Cortex of kidney (tissue), 1 donor: ENCODE measurements at places on chromosomes 3 and 15.

DNA sequence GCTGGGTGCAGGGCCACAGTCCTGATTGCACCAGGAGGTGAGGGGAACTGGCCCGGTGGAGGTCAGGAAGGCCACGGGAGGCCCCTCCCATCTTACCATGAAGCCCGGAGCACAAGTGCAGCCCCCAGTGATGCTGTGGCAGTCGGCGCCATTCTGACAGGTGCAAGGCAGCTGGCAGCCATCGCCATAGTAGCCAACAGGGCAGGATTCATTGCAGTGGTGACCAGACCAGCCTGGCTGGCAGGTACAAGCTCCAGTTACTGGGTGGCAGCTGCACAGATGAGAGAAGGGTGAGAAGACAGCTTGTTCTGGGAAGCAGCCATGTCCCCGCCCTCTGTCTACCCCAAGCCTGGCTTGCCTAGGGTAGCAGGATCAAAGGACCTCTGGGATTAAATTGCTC lies 88.2 kb downstream of the RAB11A start:
- no peak for DNase-seq

- DNase-seq: no peak
These were observed 107.8 kb upstream of the BCL6 start for GRCh38 chr3:187852842-187853730.

DNA sequence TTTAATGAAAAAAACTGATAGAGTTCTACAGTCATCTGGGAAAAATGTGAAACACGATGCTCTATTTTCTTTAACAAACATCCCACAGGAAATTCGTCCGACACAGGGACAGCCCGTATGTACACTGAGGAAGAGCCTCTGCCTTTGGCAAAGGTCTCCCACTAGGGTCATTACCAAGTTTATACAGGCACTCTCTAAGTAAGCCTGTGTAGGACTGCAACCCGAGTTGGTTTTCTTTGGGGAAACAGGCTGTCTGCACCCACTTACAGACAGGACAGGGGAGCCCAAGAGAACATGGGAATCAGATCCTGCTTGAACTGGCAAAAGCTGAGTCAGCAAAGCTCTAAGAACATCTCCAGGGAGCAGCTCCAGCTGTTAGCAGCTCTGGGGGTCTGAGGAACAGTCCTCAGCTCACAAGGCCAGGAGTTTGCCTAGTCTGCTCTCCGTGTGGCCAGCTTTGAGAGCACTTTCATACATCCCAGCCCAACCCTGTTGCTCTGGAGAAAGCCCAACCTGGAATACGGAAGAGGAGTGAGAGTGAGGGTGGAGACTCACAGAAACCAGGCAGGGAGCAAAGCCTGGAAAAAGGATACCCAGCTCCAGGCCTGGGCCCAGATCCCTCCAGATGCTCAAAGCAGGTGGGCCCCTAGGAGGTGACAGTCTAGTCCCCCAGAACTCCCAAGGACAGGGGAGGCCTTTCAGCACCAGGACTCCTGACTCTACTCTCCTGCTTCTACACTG lies 1.9 kb downstream of the TBC1D2B start:
- no peak for DNase-seq

DNA sequence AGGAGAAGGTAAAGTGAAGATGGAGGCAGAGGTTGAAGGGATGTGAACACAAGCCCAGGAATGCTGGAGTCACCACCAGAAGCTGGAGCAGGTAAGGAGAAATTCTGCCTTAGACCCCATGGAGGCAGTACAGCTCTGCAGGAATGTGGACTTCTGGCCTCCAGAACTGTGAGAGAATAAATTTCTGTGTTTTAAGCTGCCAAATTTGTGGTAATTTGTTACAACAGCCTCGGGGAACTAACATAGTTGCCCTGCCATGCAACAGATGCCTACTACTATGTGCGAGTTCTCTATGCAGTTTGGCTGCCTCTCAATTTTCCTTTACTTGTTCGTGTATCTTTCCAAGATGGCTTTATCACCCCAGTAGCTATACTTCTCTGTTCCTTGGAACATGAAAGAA lies 394.1 kb downstream of the TUSC7 start:
- no peak for DNase-seq

DNA sequence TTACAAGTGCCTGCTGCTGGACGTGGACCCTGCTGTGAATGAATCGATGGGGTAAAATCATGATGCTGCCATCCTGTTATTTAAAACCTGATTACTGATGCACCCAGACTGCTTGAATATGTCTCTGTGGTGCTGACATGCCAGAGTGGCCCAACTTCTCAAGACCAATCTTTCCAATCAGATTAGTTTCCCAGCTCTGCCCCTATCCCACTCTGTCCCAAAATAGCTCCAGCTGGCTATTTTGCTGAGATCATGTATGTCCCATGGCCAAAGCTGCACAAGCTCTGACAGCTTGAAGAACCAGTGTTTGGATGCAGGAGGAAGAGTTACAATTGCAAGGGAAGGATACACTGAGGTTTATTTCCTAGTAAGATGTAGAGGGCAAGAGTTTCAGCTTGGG lies 153.6 kb downstream of the TMEM108 start:
- no peak for DNase-seq

- DNase-seq: no peak
These were observed 96.1 kb downstream of the IGF2BP2 start for GRCh38 chr3:185728630-185729336.

GRCh38 chr15:58773024-58773423 lies 1.9 kb downstream of the MINDY2 start:
- DNase-seq: no peak

DNA sequence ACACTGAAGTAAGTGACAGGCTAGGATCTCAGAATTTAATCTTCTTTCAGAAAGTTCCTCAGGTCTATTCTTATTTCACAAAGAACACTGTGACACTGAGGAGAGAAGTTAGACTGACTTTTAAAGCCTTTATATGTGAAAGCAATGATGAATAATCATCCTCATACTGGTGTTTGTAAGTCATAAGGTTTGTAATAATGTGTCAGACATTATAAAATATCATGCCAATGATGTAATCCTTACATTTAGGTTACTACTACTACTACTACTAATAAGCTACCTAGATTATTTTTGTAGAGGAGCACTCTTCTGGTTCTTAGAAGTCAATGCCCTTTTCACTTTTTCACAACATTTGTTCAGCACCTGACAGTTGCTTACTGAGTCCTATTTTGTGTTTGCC lies 33.4 kb downstream of the FANCD2OS start:
- DNase-seq: no peak

GRCh38 chr3:142892714-142893113 lies 3.8 kb upstream of the PCOLCE2 start:
- no peak for DNase-seq

DNA sequence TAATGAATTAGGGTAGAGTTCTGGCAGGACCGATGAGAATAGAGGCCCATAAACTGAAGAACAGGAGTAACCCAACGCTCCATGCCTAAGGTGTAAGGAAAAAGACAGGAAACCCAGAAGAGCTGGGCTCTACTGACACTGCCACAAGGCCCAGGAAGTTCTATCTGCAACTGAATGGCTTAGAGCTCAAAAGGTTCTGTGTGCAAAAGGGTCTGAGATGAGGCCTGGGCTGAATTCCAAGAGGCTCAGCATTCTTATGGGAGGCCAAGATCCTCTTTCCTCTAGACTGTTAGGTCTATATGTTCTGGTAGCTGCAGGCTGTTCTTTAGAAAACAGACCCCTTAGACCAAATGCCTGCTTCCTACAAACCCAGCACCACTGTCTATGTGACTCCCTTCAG lies 30.5 kb upstream of the PRSS50 start:
- DNase-seq: no peak

DNA sequence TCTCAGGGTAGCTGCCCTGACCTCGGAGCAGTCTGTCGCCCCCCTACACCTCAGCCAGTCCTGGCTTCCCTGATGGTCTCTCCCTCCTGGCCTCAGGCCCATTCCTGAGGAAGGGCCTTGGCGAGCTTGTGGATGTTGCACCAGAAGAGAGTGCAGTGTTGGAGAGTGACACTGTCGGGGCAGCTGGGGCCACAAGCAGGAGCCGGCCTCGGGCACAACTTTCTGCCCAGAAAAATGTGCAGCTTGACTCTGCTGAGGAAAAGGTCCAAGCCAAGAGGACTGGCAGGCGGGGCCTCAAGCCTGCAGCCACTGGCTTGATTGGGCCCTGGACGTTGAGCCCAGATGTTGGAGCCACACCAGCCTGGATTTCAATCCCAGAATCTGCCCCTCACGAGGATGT lies 12.8 kb downstream of the HEMK1 start:
- no peak for DNase-seq

- DNase-seq: no peak
These were observed 253.3 kb upstream of the LYSMD4 start for GRCh38 chr15:99986297-99987118.

DNA sequence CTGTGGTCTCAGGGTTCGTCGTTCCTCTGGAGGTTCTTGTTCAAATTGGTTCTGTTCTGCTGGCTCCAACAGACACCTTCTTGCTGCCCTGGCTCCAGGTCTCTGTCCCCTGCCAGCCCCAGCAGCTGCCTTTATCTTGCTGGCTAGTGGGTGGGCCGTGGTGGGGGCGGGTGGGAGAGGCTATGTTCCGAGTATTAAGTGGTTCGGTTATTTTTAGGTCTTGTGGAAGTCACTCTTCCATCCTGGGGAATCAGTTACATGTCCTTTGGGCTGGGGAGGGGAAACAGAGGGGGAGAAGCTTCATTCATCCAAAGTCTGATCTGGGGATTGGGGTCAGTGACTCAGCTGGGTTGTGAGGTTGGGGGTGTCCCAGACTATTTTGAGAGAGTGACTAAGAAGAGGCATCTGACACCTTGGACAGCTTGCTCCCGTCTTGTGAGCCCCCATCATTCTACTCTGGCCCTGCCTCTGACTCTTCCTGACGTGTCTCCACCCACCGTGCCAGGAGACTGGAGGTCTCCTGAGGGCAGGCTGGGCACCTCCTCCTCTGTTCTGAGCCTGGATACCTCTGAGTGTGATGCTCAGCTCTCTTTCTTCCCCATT lies at the start of gene XIRP1:
TSS of gene XIRP1 (minus strand) at position 106 of the 603 bp plus-strand sequence. CDS start 3,150 bp downstream, outside the sequence.
- DNase-seq: no peak

- DNase-seq: no peak
These were observed 1.8 kb upstream of the PLXND1 start for GRCh38 chr3:129608087-129608935.

- DNase-seq: no peak
These were observed 10.5 kb downstream of the ABI3BP start for GRCh38 chr3:100982710-100983109.

- DNase-seq: no peak
These were observed 187.4 kb downstream of the GOLGA6L6 start for GRCh38 chr15:20353966-20354883.

GRCh38 chr3:31836131-31837075 lies 144.7 kb downstream of the OSBPL10 start:
- DNase-seq: no peak

- DNase-seq: no peak
These were observed 23.2 kb upstream of the IQCF6 start for GRCh38 chr3:51802106-51802703.

DNA sequence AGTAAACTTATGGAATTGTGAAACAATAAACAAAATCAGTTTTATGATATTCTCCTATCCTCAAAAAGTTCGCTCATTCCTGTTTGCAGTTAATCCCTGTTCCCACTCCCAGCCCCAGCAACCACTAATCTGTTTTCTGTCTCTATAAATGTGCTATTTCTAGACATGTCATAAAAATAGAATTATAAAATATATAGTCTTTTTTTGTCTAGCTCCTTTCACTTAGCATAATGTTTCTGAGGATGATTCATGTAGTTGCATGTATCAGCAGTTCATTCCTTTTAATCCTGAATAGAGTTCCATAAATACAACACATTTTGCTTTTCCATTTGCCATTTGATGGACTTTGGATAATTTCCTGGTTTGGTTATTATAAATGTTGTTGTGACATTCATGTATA lies 140.0 kb downstream of the KCNAB1 start:
- DNase-seq: no peak

- no peak for DNase-seq
These were observed 271.9 kb upstream of the GADL1 start for GRCh38 chr3:31166249-31166885.

- no peak for DNase-seq
These were observed 370.6 kb upstream of the LRRC3B start for GRCh38 chr3:26252001-26252400.

GRCh38 chr3:164418414-164418813 lies 659.9 kb downstream of the SI start:
- no peak for DNase-seq

DNA sequence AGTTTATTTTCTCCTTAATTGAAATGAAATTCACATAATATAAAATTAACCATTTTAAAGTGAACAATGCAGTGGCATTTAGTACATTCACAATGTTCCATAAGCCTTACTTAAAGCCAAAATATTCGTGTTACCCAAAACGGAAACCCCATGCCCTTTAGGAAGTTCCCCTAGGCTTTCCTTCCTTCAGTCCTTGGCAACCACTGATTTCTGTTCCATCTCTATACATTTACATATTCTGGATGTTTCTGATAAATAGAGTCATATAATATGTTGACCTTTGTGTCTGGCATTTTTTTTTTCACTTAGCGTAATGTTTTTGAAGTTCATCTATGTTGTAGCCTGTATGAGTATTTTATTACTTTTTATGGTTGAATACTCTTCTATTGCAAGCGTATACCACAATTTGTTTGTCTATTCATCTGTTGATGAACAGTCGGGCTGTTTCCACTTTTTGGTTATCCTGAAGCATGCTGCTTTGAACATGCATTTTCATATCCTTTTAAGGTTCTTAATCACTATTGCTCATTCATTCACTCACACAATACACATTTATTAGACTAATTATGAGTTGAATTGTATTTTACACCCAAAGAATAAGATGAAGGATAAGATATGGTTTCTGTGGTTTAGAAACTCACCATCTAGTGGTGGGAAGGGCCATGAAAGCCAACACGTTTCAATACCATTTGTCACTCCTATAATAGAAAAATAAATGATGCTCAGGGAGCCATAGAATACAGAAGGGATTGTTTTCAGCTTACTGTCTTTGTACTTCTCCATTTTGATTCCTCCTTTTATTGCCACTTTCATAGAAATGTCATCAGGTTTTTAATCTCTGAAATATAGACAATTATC lies 408.2 kb upstream of the CBLB start:
- DNase-seq: no peak

DNA sequence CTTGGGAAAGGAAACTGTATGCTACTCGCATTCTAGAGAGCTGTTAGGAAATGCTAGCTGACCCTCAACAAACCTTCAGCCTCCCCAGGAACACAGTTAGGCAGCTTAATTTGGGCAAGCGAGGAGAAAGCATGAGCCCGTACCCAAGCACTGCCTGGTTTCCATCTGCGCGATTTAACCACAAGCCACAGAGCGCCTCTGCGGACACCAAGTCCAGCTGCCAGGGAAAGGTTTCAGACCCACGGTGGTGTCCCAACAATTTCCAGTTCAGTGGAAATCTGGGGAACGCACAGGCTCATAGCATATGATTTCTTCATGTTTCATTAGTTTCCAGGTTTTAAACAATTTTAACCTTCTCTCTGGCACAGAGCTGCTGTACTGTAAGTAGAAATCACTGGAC lies 617.6 kb downstream of the FHIT start:
- DNase-seq: no peak

GRCh38 chr3:159859424-159859823 lies 129.2 kb upstream of the IL12A start:
- DNase-seq: no peak

- DNase-seq: no peak
These were observed 302.5 kb downstream of the ZNF621 start for GRCh38 chr3:40827226-40827625.

- no peak for DNase-seq
These were observed 44.0 kb upstream of the PCSK6 start for GRCh38 chr15:101533371-101534140.
